ENCODE measurements at places on chromosomes 3 and 15.

GRCh38 chr3:197432384-197433127 lies 123.2 kb downstream of the BDH1 start:
- no peak for DNase-seq

DNA sequence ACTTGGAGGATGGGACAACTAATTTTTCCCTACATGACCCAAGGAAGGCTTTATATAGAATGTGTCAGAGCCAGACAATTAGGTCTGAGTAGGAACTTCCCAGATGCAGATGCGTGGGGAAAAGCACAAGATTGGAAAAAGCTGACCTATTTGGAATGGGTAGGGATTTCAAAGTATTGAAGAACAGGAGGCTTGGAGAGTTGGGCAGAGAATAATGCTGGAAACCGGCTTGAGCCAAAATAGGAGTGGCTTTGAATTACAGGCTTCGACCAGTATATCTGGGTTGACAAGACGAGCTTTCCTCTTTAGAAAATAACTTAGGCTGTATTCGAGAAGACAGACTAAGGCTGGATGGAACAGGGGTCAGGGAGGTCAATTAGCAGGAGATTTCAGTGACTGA lies 181.1 kb downstream of the GBE1 start:
- no peak for DNase-seq

- no peak for DNase-seq
Measured at GRCh38 chr3:143565951-143566350, 282.3 kb downstream of the SLC9A9 start.

GRCh38 chr3:126134219-126134975 lies 46.0 kb downstream of the ALDH1L1 start:
- DNase-seq: peak; percentile 68

DNA sequence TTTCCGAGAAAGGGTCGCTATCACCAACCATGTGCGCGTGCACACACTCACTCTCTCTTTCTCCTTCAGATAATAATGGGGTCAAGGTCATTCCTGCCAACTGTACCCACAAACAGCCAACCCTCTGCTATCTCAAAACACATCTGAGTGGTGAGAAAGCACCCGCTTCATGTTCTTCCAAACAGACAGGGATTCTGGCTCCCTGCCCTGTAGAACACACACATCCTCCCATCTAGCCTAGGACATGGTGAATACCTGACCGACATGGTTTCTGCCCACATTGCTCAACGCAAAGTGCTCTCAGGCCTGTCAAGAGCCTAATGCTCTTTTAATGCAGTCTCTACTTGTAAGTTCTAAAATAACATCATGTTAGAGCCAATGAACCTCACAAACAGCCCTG lies 302.2 kb downstream of the FOXP1 start:
- DNase-seq: no peak
